Activated T-cell treated with anti-CD3 and anti-CD28 coated beads for 24 hours (primary cell): ENCODE measurements at places on chromosomes 4 and X.

DNA sequence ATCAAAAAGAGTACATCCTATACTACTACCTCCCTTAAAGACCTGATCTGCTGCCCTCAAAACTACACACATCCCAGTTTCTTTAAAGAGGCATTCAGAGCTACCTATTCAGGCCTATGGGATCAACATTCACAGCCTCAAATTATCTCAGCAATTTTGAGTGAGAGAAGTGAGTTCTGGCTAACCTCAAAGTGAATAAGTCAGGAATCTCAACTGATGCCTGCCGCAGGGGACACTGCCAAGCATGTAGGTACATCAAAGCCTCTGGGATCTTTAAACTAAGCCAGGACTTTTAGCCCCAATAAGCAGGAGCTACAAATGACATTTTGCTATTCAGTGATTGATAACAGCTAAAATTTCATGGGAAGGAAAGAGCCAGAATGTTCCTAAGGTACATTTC lies 11.6 kb downstream of the GRPR start:
- DNase-seq: no peak

GRCh38 chr4:87387237-87387636 lies 3.8 kb downstream of the HSD17B11 start:
- DNase-seq: no peak

DNA sequence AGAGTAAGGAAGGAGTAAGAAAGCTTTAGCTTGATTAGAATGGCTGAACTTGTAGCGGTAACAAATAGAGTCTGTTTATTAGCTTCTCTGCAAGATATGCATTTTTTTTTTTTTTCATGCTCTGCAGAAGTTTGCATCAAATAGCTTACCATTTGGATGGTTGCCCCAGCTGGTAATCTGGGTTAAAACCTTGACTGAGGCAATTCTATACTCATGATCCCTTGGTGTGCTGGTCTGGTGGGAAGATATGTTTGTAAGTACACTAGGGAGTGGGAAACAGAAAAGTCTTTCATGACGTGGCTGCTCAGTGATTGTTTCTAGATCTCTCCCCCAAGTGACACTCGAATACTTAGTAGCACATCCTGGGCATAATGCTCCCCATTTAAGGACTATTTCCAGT lies 32.1 kb downstream of the SEPTIN11 start:
- no peak for DNase-seq

DNA sequence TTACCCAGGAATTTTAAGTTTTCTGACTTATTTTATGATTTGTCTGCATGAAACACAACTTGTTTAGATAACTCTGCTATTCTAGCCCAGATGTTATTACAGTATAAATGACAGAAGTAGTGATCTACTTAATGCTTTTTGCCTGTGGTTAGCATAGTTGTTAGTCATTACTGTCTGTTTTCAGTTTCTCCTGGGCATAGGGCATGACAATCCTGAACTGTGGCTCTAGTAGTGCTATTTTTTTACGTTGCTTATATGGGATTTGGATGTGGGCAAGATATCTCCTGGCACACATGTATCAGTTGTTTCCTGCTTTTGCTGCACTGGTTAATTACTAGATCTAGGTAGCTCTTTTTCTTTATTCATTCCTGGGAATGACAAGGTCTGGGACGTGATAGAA lies 1005.8 kb downstream of the PCDH18 start:
- no peak for DNase-seq

DNA sequence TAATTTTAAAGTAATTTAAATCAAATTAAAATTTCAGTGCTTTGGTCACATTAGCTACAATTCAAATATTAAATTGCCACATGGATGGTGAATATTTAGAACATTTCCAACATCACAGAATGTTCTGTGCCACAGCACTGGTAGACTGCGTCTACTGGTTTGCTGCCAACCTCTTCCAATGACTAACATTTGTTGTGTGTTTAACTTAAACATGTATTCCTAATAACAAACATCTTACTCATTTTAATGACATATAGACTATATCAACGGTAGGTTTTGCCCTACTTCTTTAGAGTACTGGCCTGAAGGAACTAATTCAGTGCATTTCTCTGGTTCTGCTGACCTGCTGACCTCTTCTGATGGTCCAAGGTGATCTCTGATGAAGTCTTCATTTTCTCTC lies 157.6 kb downstream of the DCK start:
- no peak for DNase-seq

- no peak for DNase-seq
Observed at GRCh38 chrX:14309431-14309830, 219.9 kb upstream of the GLRA2 start.

DNA sequence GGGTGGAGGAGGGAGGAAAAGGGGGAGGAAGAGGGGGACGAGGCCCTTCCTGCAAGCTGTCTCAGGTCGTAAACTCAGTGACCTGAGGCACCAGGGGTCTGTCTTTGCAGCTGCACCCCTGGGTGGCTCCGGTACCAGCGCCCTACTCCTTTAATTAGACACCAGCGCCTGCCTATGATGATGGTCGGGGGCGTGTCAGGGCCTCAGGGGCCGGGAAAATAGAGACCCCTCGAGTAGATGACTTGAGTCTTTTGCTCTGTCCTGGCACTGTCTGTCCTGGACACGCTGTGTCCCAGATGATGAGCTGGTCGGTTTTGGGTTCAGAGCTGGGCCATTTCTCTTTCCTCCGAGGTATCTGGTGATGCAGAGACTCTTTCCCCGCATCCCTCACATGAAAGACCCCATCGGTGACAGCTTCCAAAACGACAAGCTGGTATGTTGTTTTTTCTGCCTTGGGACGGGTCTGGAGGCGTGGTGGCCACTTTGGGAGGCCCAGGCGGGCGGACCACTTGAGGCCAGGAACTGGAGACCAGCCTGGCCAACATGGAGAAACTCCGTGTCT lies 11.2 kb downstream of the SLC25A6 start:
- no peak for DNase-seq

DNA sequence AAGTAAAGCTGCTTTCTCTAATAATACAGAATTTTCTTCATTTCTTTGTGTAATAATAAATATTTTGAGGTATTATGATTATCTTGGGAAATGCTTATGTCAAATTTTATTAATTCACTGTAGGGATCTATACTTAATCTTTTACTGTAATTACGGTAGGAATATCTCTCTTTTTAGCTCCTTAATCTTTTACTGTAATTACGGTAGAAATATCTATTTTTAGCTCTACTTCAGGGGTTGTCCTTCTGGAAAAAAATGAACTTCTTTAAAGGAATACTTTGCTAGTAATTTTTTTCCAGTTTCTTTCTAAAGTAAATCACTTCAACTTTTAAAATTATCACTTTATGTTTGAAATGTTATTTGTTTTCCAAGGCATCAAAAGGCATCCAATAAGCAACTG lies 2229.4 kb upstream of the AGA start:
- DNase-seq: no peak

- no peak for DNase-seq
Observed at GRCh38 chr4:60805500-60806313, 394.4 kb upstream of the ADGRL3 start.

DNA sequence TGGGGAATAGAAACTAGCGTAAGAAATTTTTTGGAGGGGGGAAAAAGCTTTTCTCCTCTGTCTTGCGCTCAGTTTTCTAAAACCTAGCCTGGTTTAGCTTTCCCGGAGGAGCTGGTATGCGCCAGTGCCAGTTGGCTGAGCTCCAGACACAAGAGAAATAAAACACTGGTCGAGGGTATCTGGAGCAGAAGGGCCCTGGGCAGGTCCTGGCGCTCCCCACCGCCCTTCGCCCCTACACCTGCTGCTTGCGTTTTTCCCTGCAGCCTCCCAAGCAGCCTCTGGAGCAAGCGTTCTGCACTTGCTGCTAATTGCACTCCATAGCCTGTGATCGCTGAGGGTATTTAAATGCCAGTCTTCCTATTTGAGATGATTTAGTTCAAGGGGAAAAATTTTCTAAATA lies 816 bp downstream of the EREG start:
- DNase-seq: no peak

GRCh38 chr4:138910195-138910913 lies 105.2 kb upstream of the NOCT start:
- no peak for DNase-seq

DNA sequence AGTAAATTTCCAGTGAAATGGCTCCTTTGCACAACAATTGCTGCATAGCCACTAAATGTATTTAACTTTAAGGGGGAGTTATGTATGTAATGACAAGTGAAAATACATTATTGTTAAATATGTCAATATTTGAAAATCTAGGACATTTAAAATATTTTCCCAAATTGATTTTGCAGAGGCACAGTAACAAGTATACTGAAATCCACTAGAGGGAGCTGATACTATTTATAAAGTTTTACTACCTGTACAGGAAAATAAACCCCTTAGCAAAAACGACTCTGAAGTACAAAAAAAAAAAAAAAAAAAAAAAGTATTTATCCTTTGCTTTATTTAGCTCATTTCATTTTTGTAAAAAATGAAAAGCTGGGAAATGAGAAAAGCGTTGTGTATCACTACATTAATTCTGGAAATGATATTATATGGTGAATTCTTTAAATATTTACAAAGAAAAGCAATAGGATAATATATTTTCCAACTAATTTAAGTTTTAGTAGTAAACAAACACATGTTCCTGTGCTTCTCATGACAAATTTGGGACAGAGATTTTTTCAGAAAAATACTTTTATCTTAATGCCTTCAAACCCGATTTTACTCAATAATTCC lies 727.7 kb downstream of the DMD start:
- DNase-seq: no peak

DNA sequence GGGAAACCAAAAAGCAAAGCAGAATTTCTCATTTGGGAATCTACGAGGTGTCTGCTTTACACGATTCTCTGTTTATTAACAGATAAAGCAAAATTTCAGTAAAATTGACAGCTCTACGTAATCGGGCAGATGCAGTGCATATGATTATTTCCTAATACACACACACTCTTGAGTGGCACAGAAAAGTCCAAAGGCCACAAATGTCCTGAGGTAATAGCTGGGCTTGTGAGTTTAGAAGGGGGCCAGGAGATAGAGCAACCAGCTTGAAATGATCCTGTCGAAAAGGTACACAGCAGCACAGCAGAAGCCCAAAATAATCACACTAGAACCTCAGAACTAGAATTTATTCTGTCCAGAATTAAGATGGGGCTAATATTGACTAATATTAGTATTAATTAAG lies 236.0 kb downstream of the FAT4 start:
- no peak for DNase-seq

DNA sequence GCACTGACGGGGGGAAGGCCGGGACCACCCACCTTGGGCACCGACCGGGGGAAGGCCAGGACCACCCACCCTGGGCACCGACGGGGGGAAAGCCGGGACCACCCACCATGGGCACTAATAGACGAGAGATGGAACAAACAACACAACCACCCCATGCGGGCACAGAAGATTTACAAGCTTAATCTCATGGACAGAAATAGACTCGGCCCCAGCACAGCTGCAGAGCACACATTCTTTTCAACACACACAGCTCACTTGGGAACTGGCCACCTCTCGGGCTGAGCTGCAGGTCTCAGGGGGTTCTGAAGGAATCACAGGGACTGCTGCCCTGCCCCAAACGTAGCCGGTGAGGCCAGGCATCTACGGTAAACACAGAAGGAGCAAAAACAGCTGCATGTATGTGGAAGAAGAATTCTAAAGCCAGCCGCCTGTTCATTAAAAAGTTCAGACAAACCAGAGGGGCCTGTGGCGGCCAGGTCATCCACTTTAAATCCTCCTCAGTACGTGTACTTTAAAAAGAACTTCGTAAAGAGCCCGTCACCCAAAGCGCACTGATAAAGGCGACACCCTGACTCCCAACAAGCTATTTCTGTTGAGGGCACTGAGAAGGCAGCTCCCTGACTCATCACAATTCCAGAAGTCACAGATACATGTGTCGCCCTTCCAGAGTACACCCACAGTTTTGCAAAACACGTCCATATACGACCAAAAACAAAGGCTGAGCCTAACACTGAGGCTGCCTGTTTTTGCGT lies 17.7 kb downstream of the PPP2R3B start:
- DNase-seq: no peak

DNA sequence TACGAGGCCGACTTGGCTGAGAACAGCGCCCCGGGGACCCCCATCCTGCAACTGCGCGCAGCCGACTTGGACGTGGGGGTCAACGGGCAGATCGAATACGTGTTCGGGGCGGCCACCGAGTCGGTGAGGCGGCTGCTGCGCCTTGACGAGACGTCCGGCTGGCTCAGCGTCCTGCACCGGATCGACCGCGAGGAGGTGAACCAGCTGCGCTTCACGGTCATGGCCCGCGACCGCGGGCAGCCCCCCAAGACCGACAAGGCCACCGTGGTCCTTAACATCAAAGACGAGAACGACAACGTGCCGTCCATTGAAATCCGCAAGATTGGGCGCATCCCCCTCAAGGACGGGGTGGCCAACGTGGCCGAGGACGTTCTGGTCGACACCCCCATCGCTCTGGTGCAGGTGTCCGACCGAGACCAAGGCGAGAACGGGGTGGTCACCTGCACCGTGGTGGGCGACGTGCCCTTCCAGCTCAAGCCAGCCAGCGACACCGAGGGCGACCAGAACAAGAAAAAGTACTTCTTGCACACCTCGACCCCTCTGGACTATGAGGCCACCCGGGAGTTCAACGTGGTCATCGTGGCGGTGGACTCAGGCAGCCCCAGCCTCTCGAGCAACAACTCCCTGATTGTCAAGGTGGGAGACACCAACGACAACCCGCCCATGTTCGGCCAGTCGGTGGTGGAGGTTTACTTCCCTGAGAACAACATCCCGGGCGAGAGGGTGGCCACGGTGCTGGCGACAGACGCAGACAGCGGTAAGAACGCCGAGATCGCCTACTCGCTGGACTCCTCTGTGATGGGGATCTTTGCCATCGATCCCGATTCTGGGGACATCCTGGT lies 2.4 kb downstream of the PCDH7 start:
- no peak for DNase-seq

GRCh38 chr4:93461541-93461940 lies 367.0 kb upstream of the ATOH1 start:
- DNase-seq: no peak

GRCh38 chr4:113355550-113356371 lies 306.3 kb downstream of the ANK2 start:
- DNase-seq: peak; percentile 65

- no peak for DNase-seq
Observed at GRCh38 chr4:26753617-26754016, 107.0 kb upstream of the STIM2 start.

- no peak for DNase-seq
Observed at GRCh38 chr4:101993002-101993841, 202.7 kb downstream of the BANK1 start.

GRCh38 chrX:106987488-106987887 lies 12.5 kb downstream of the MORC4 start:
- no peak for DNase-seq

DNA sequence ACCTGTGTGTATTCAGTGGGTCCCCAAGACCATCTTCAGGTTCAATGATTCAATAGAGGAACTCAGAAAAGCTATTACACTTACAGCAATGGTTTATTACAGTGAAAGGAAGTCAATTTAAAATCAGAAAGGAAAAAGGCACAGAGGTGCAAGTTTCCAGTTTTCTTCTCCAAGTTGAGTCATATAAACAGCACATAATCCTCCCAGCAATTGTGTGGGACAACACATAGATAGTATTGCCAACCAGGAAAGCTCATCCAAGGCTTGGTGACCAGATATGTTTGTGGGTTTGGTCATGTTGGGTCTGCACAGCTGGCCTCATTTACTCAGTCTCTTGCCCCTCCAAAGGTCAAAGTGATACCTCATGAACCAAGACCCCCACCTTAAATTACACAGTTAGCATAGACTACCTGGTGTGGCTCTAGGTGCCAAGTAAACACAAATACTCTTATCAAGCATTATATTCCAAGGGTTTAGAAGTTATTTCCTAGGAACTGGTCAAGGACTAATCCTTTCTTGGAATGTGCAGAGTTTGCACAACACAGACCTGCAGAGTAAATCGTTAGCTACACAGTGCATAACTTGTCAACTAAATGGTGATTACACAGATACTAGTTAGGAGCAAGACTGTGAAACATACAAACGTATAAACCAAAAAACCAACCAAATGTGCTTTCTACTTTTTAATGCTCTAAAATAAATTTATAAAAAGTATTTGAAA lies 777.3 kb downstream of the PCDH18 start:
- no peak for DNase-seq
